Bronchial epithelial cell (primary cell): ENCODE measurements at places on chromosomes 6 and 20.

DNA sequence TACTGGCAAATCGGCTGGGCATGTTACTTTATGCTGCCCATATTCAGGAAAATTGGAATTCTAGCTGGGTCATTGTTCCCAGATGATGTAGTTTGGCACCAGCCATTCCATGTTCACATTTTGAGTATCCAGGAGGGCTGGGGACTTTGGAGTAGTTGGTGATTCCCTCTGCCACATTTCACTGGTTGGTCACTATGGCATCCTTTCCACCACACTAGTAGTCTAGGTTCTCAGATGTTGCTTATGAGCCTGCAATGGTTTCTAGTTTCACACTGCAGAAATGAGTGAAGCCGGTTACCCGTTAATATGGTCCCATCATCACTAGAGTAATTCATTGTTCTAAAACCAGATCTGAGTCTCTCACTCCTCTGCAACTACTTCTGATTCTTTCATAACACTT, 4.6 kb downstream of the PTPN1 start:
- DNase-seq, result no peak

GRCh38 chr6:137969874-137970273, 102.8 kb downstream of the TNFAIP3 start:
- no peak for DNase-seq

DNA sequence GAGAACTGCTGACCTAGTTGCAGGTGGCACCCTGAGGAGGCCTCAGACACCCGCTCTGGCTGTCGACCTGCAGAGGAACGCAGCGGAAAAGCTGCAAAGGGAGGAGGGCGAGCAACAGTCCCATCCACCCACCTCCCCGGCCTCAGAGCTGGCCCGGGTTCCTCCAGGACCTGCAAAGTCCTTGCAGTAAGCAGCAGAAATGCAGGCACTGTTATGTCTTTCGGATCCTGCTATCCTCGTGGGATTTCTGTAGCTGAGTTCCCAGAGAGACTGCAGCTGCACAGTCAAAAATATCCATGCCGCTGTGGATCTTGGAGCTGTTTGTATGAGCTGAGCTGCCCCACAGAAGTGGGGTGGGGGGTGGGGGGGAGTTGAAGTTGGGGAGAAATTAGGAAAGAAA, 251.3 kb downstream of the ANKRD60 start:
- DNase-seq, result no peak

GRCh38 chr6:118581489-118581959, 33.4 kb downstream of the PLN start:
- DNase-seq, result peak; percentile 56

GRCh38 chr6:1606780-1607515, 2.8 kb upstream of the FOXC1 start:
- no peak for DNase-seq

- DNase-seq, result no peak
Measured at GRCh38 chr20:64148581-64148980, 15.7 kb upstream of the MYT1 start.

DNA sequence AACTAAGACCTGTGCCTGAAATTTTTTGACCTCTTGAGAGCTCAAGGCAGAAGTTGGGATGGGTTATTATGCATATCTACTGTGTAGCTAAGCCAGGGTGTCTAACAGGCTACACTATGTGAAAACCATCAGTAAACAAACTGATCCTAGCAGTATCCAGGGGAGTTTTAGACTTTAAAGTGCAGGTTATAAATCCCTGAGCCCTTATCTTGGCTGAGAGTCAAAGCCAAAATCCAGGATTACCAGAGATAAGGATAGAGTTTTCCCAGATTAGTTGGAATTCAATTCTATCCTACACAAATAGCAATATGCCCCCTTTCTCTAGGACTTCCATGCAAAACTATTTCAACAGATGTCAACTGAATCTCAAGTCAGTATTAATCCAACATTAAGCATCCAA, 1229.7 kb downstream of the GRIK2 start:
- DNase-seq, result no peak

DNA sequence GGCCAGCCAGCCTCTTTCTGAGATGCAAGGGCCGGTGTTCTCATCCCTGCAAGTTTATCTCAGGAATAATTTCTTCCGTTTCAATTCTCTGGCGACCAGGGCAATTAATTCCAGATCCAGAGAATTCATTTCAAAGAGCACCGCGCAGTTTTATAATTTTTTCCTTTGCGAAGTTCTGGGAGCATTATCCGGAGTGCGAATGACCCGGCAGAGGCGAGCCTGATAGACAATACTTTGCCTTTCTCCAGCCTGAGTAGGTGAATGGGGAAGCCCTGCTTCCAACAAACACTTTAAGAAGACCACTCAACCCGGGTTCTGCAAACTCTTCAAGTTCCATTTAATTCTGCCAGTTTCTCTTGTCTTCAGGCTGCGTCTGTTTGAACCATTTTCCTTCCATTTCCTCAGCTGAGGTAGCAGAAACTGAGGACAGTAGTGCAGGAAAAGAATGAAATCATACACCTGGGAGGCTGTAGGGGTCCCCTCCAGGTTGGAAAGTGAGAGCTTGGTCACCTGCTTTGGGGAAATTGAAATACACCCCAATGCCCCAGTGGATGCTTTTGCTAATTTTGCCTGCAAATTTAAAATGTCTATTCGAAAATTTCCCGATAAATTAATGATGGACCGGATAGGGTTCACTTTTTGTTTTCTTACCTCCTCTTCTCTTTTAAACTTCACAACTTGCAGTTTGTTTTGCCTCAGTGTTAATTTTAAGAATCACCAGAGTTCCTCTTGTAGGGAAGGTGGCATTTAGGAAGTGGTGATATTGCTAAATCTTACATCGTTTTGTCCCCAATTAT, 1.1 kb downstream of the VGLL2 start:
- no peak for DNase-seq

DNA sequence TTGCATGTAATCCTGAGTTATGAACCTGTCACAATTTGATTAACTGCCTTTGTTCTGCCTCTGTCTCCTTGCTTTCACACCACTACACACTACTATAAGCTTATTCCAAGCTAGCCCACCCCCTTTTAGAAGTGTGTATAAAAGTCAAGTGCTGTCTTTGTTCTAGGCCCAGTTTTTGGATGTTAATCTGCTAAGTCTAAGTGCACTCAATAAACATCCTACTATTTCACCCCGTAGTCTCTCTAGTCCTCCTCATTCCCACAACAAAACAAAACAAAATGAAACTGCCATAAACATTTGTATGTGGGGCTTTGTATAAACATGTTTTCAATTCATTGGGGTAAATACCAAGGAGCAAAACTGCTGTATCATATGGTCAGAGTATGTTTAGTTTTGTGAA, 16.1 kb upstream of the SPACA1 start:
- DNase-seq, result no peak

DNA sequence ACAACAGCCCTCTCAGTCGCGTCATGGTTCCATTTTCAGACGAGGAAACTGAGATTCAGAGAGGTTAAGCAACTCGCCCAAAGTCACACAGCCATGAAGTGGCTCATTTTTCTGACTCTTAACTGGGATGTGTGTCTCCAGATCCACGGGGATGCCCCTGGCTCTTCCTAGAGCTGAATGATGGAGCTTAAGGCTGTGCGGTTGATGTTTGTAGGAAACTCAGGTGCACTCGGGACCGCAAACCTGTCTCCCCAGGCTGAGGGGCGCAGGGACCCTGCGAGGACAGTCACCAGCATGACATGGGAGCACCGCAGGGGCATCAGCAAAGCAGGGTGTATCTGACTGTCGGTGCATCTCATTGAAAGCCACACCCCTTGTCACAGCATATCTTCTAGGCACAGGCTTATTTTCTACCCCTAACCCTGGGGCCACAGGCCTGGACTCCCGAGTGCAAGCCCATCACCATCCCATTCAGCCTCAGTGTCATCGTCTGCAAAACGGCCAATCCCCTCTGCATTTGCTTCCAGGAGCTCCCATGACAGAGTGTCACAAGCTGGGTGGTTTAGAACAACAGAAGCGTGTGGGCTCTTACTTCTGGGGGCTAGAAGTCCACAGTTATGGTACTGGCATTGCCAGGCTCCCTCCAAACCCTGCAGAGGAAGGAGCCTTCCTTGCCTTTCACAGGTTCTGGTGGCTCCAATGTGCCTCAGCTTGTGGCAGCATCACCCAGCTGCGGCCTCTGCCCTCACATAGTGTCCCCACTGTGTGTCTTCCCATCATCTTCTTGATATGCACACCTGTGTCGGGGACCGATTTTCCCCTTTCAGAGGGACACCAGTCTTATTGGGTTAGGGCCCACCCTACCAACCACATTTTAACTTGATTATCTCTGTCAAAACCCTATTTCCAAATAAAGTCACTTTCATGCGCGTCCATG, 9.9 kb upstream of the ARHGAP40 start:
- DNase-seq, result no peak
